ENCODE measurements at places on chromosomes 4 and X. TPM values are rescaled to one million over a fixed set of nuclear protein-coding genes. Genes with fewer than 3 reads are reported as not detected.
A peak's percentile ranks its signal among the peaks of the same experiment; 100 is the strongest.

DNA sequence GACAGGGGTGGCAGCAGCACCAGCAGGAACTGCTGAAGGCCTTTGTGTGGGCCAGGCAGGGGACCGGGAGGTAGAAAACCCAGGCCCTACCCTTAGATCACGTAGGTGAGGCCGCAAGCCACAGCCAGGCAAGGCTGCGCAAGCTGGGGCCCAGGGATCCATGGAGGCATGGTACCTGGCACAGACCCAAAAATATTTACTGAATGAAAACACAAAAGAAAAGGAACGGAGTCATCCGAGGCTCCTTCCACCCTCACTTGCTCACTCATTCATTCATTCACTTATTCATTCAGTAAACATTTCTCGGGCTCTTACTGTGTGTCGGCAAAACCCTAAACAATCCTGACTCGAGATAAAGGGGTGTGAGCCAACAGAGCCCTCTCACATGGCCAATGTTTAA is 102.3 kb downstream of the BCOR start:
- H3K4me3 ChIP-seq = no peak overlapping the region
- no peak for DNase-seq
- H3K36me3 ChIP-seq = no peaks in the 10 kb centered on the region
- no peaks in the 10 kb centered on the region for H3K27me3 ChIP-seq

DNA sequence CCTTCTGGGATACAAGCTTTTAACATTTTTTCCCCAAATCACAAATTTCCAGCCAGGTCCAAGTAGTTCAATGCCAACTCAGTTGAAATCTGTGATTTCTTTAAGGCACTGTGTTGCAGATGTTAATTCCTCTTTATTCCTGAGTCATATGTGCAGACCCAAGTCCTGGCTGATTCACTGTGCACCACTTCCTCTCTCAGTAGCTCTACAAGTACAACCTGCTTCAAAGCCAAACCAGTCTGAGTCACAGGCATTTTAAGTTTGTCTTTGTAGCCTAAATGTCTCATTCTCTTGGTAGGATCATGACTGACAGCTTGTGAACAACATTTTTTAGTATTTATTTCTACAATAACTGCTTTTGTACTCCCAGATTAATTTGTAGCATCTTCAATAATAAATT is 165.6 kb upstream of the S100G start:
- no peak overlapping the region for H3K4me3 ChIP-seq
- H3K27ac ChIP-seq = no peak overlapping the region
- H3K4me1 ChIP-seq = no peaks in the 10 kb centered on the region
- DNase-seq = no peak
- H3K27me3 ChIP-seq = no peaks in the 10 kb centered on the region

- H3K27ac ChIP-seq = no peak overlapping the region
- no peak overlapping the region for H3K4me3 ChIP-seq
- DNase-seq = no peak
Measured at GRCh38 chr4:37054531-37055077, 189.9 kb upstream of the NWD2 start.

DNA sequence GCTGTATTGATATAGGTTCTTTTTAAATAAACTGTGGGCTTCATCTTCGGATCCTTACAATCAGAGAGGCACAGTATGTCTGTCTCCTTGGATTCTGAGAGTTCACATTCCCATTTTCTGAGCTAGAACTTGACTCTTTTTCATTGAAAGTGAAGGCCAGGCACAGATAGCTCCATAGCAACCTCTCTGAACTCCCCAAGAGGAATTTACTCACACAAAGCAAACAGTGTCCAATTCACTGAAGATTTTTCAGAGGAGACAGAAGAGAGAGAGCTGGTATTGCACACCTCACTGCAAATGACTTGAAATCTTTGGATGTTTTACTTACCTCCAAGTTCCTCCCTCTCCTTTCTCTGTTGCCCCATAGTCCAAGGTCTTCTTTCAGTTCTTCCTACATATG is 130.9 kb upstream of the CASK start:
- no peak overlapping the region for H3K4me3 ChIP-seq
- H3K36me3 ChIP-seq = no peaks in the 10 kb centered on the region
- no peaks in the 10 kb centered on the region for H3K27me3 ChIP-seq
- H3K27ac ChIP-seq = no peak overlapping the region

GRCh38 chr4:173167758-173168395 is 734 bp upstream of the GALNT7 start:
- H3K4me1 ChIP-seq = no peaks in the 10 kb centered on the region
- no peaks in the 10 kb centered on the region for H3K36me3 ChIP-seq
- H3K27ac ChIP-seq = peak overlapping the region; percentile 84
- H3K27me3 ChIP-seq = no peaks in the 10 kb centered on the region
- peak overlapping the region; percentile 84 for H3K4me3 ChIP-seq
- DNase-seq = peak; percentile 26

LIAS gene
- total RNA-seq = 11.2 TPM

DNA sequence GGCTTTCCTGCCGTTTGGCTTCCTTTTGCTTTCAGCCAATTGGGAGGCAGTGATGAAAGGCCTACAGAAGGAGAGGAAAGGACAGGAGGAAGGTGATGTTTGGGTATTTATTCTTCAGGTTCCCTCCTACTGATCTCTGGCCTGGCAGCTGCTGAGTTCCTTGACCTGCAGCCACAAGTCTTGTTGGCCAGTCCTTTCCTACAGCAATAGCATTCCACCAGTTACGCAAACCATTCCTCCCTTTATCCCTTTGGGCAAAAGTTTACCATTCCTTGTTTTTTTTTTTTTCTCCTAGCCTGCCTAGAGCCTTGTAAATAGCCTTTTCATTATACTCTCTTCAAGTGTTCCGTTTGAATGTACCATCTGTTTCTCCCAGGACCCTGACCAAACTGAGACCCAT is 198.1 kb upstream of the FTHL17 start:
- H3K27ac ChIP-seq = no peak overlapping the region
- DNase-seq = no peak
- no peaks in the 10 kb centered on the region for H3K27me3 ChIP-seq
- H3K4me1 ChIP-seq = no peaks in the 10 kb centered on the region
- no peaks in the 10 kb centered on the region for H3K36me3 ChIP-seq
- H3K4me3 ChIP-seq = no peak overlapping the region

DNA sequence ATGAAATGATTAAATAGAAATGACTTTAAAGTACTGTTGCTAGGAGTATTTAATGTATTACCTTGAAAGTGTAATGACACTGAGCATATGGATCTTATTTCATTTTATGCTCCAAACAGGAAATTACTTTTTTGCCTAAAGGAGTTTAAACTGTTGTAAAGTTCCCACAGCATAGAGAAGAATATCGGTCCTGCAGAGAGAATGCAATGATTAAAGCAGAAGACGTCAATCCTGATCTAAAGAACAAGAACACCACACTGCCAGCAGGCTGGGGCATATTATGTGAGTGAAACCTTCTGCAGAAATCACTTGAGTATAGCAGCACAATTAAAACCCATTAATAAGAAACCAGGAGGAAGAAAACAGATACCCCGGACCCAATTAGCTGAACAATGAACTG is 72.8 kb upstream of the CAMK2D start:
- H3K4me1 ChIP-seq = no peaks in the 10 kb centered on the region
- DNase-seq = no peak
- no peaks in the 10 kb centered on the region for H3K27me3 ChIP-seq
- H3K27ac ChIP-seq = no peak overlapping the region

DNA sequence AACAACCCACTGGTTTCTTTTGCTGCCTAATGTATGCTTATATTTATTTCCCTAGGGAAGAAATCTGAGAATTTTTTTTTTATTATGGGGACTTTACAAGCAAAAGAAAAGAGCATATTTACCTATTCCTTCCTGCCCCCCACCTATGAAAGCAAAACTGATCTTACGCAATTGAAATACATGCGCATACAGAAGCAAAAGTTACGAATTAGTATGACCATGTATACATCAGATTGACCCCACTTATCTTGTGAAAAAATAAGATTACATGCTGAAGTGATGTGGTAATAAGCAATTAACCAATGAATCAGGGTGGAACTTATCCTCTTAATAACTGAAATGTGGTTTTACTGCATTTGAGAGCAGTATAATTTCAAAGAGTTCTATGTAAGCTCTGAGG is 151.0 kb downstream of the TENM3 start:
- H3K36me3 ChIP-seq = no peaks in the 10 kb centered on the region
- no peak overlapping the region for H3K4me3 ChIP-seq
- no peaks in the 10 kb centered on the region for H3K4me1 ChIP-seq
- H3K27me3 ChIP-seq = no peaks in the 10 kb centered on the region
- H3K27ac ChIP-seq = no peak overlapping the region
- no peak for DNase-seq

GRCh38 chrX:102979536-102979935 is 42.5 kb downstream of the RAB40AL start:
- H3K4me3 ChIP-seq = no peak overlapping the region
- H3K27ac ChIP-seq = no peak overlapping the region
- no peaks in the 10 kb centered on the region for H3K27me3 ChIP-seq
- H3K36me3 ChIP-seq = no peaks in the 10 kb centered on the region
- no peak for DNase-seq
- no peaks in the 10 kb centered on the region for H3K4me1 ChIP-seq

GRCh38 chrX:74448669-74449068 is 27.4 kb downstream of the SLC16A2 start:
- no peaks in the 10 kb centered on the region for H3K4me1 ChIP-seq
- no peak for DNase-seq
- no peak overlapping the region for H3K4me3 ChIP-seq
- no peaks in the 10 kb centered on the region for H3K36me3 ChIP-seq
- no peaks in the 10 kb centered on the region for H3K27me3 ChIP-seq
- H3K27ac ChIP-seq = no peak overlapping the region

DNA sequence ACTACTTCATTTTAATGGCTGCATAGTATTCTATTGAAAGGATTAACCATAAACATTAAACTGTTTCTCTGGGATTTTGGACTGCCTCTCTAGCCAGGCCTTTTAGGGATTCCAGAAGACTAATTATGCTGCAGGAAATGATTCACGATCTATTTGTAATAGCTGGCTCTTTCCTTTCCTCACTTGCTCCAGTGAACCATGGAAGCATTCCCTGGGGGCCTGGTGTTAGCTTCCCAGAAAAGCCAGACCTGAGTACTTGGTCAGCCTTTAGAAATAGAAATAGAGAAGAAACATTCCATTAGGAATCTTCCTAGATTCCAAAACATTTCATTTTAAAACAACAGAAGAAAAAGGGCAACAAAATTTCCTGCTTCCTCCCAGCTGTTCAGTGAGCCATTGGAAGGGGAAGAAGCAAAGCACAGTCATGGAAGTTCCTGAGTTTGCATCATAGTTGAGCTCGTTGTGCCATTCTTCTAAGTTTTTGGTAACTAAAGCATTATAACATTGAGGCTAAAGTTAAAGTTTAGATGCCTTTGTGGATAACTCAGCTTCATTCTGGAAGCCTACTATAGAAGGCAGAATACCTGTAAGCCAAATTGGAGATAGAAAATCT is 83.5 kb downstream of the NPNT start:
- DNase-seq = no peak
- no peak overlapping the region for H3K4me3 ChIP-seq

DNA sequence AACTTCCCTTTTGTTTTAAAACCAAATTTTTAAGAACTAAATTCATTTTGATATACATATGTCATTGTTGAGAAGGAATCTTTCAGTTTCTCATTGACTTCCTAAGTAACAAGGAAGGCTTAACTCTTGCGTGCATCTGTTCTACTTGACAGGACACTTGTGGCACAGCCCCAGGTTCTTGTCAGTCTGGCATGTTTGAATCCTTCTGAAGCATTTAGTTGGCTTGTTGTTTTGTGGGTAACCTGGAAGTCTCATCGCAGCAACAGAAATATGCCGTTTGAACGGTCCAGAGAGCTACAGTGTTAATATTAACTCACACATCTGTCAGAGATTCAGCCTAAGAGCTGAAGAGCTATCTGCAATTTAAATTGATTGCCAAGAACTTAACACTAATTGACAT is 76.0 kb downstream of the GLRA3 start:
- H3K36me3 ChIP-seq = no peaks in the 10 kb centered on the region
- H3K4me1 ChIP-seq = no peaks in the 10 kb centered on the region
- H3K27ac ChIP-seq = no peak overlapping the region
- no peak for DNase-seq
- H3K4me3 ChIP-seq = no peak overlapping the region

BGN gene
- 16.9 TPM for total RNA-seq

- no peaks in the 10 kb centered on the region for H3K4me1 ChIP-seq
- no peak overlapping the region for H3K27ac ChIP-seq
- no peaks in the 10 kb centered on the region for H3K36me3 ChIP-seq
- no peaks in the 10 kb centered on the region for H3K27me3 ChIP-seq
Measured at GRCh38 chrX:125004799-125005198, 314.9 kb upstream of the TEX13C start.

DNA sequence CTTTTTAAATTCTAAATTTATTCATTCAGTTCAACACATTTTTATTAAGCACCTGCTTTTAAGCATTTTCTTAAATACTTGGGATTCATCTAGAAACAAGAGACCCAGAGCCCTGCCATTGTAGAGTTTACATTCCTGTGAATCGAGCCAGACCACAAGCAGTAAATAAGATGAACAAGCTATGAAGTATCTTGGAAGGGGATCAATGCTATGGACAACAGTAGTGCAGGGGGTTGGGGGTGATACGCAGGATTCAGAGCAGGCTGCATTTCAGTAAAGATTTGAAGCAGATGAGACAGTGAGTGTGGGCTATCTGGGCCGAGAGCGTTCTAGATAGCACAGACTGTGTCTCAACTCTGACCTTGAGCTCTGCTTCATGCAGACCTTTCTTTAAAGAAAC is 35.1 kb downstream of the CLDN22 start:
- no peak for DNase-seq
- H3K27me3 ChIP-seq = no peaks in the 10 kb centered on the region
- no peaks in the 10 kb centered on the region for H3K36me3 ChIP-seq
- H3K4me3 ChIP-seq = no peak overlapping the region
- no peaks in the 10 kb centered on the region for H3K4me1 ChIP-seq
- H3K27ac ChIP-seq = no peak overlapping the region

DNA sequence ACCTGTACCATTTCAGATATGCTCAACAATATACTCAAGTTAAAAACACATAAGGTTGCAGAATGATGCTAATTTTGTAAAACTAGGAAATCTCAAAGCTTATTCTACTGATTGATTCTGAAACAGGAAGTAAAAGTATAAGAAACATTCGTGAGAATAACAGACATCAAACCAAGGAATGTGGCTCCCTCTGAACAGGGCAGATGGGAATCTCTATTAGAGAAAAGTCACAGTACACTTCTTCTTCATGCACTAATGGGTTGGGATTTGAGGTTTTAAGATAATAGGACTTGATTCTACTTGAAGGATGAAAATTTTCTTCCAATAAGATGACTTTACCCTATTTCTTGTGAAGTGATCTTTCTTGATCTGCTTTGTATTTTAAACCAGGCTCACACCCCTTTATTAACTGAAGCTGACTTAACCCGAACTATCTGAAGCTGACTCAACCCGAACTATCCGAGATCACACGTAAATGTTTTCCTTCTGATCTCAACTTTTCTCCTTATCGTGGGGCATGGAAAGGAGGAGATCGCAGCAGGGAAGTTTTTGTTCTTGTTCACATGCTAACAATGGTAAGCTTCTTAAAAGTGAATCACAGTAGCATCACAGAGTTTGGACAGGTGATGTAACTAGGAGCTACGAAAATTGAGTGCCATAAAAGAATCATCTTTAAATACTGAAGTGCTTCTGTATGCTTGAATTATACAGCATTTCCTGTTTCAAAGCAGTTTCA is 363.1 kb upstream of the ZFP42 start:
- no peaks in the 10 kb centered on the region for H3K36me3 ChIP-seq
- no peak overlapping the region for H3K27ac ChIP-seq
- no peak overlapping the region for H3K4me3 ChIP-seq
- DNase-seq = no peak

- H3K4me3 ChIP-seq = no peak overlapping the region
- H3K4me1 ChIP-seq = no peaks in the 10 kb centered on the region
- no peak overlapping the region for H3K27ac ChIP-seq
- H3K27me3 ChIP-seq = no peaks in the 10 kb centered on the region
Measured at GRCh38 chrX:134481339-134481738, 21.4 kb downstream of the HPRT1 start.

SLC10A4 gene
- 0.23 TPM for total RNA-seq

PFKFB1 gene
- 0.23 TPM for total RNA-seq

GRCh38 chr4:51842167-51842553 is 793 bp upstream of the DCUN1D4 start:
- H3K4me1 ChIP-seq = no peaks in the 10 kb centered on the region
- DNase-seq = peak; percentile 13
- peak overlapping the region; percentile 89 for H3K27ac ChIP-seq

Measured in prostate gland (tissue), 2 donors.